ENCODE measurements at places on chromosomes 5 and 9.
A peak's percentile ranks its signal among the peaks of the same experiment; 100 is the strongest.

DNA sequence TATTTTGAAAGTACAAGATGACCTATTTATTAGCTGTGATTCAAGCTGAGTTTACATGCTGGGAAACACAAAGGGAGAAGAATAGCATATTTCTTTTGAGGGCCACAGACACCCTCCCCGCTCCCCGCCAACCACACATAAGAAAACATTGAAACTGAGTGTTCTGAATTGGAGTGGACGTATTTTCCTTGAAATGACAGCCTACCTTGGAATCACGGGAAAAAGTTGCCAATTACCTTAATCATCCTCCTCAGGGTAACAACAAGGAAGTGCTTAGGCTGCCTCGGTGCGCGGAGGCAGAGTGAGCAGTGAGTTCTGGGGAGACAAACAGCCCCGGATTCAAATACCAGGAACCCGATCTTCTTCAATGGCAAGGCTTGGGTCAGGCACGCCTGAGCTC lies 31.4 kb downstream of the CFAP77 start:
- DNase-seq = no peak

DNA sequence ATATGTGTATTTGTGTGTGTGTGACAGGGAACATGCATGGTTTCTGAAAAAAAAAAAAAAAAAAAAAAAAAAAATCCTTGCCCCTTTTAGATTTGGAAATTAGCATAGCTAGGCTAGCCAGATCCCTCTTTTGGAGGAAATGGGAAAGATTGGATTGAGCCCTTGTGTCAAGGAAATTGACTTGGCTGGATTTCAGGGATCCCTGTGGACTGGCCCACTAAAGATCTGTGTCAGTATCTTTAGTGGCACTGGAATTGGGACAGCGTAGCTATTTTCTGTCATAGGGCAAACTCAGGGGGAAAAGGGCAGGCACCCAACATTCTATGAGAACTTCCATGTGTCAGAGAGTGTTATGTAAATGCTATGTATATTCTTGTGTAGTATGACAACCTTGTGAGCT lies 35.4 kb downstream of the SH3GL2 start:
- no peak for DNase-seq

DNA sequence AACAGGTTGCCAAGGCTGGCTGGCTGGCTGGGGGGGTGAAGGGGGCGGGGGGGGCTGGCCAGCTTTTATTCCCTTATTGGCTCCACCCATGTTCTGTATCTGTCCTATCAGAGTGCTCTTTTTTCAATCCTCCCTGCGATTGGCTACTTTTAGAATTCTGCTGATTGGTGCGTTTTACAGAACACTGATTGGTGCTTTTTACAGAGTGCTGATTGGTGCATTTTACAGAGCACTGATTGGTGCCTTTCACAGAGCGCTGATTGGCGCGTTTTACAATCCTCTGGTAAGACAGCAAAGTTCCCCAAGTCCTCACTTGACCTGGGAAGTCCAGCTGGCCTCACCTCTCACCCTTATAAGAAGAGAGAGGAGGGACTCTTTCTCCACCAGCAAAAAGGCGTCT lies 175.9 kb downstream of the ERCC6L2 start:
- no peak for DNase-seq

- no peak for DNase-seq
Measured at GRCh38 chr9:3290231-3290840, 235.5 kb downstream of the RFX3 start.

DNA sequence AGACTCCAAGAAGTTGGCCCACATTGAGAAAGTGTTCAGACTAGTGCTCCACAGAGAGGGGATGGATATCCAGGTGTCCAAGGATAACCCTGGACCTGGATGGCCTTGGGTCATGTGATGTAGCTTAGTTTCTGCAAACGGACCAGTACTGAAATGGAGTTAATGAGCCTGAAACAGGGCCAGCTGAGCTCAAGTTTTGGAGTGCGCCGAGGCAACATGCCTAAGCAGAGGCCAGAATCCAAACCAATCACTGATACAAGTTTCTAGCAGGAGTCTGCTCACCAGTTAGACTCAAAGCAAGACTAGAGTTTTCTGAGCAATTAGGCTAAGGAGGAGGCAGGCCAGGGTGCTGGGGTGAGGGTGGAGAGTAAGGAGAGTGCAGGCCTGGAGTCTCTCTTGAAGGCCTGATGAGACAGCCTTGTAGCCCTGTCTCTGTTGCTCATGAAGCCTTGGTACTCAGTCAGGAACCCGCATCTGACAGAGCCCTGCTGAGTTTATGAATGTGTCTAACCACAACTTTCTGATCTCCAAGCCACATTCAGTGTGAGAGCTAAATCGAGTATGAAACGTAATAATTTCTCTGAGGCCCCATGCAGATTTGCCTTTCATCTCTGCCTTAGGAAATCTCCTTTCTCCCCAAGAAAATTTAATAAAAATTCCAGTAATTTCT lies 68.9 kb upstream of the EQTN start:
- DNase-seq = peak; percentile 45

GRCh38 chr5:76999451-76999850 lies 30.8 kb upstream of the AGGF1 start:
- no peak for DNase-seq

All from GM20000 (cell line).